Heart right ventricle (tissue), 16 donors: ENCODE measurements at places on chromosomes 5 and 9. TPM values are rescaled to one million over a fixed set of nuclear protein-coding genes. Genes with fewer than 3 reads are reported as not detected.

Gene PTGES
- total RNA-seq: 1.6 TPM

Gene TAF1L
- not detected for total RNA-seq

DNA sequence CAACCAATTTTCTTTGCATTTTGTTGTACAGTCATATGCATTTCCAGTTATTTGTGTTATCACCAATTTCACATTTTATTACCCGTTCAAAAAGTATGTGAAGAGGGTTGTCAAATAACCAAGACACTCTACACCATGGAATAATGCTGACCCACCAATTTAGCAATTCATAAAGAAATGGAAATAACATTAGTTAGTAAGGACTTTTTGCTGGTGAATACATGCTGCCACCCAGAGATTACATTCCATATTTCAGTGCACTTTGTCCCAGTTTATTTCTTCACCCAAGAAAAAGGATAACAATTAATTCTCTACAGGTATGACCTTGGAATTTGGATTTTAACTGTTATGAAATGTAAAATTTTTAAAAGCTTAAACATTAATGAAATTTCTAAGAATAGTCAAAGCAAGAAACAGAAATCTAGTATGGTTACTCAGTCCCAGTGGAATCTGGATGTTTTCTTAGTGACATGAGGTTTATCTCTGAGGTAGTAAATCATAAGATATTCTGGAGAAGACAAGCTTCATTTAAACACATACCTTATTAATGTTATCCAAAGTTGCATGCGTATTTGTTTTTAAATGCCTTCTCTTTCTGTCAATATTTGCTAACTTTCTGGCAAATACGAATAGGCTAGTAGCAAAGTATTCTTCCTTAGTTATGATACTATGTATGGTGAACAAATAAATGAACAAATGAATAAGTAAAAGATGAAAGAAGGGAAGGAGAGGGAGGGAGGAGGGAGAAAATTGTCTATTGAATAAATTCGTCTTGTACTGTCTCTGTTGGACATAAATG, 100.6 kb downstream of the CETN3 start:
- no peak for DNase-seq

DNA sequence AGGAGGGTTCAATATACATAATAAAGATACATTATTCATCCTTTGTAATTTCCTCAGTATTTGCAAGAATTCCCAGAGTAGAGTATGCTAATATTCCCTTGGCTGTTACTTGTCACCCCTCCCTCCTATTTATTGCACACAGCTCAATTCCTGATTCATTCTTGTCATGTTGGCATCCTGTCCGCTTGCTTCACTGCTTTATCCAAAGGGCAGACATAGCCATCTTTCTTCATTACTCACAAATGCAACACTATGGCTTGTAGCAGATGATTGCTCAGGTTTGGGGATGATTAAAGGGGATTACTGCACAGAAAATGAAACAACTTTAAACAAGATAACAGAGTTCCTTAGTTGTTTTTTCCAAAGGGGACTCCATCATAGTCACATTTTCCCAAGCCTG, 1.2 kb upstream of the IL33 start:
- DNase-seq: no peak

Gene CCDC180
- total RNA-seq: 3.0 TPM

DNA sequence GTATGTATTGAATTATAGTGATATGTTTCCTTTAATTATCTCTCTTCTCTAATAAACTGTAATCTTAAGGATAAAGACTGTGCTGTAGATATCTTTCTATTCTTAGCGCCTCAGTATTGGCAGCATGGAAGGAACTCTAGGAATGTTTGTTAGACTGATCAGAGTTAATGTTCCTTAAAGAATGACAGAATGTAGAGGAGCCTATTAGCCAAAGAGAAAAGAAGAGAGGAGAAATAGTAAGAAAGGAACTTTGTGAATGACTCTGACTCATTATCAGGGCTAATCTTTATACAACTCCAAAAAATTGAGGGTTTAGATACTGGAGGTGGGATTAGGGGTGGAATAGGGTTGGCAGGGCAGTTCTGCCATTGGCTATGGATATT, 59.0 kb upstream of the NUDT12 start:
- DNase-seq: no peak

Gene DMRTA1
- 0.89 TPM for total RNA-seq

DNA sequence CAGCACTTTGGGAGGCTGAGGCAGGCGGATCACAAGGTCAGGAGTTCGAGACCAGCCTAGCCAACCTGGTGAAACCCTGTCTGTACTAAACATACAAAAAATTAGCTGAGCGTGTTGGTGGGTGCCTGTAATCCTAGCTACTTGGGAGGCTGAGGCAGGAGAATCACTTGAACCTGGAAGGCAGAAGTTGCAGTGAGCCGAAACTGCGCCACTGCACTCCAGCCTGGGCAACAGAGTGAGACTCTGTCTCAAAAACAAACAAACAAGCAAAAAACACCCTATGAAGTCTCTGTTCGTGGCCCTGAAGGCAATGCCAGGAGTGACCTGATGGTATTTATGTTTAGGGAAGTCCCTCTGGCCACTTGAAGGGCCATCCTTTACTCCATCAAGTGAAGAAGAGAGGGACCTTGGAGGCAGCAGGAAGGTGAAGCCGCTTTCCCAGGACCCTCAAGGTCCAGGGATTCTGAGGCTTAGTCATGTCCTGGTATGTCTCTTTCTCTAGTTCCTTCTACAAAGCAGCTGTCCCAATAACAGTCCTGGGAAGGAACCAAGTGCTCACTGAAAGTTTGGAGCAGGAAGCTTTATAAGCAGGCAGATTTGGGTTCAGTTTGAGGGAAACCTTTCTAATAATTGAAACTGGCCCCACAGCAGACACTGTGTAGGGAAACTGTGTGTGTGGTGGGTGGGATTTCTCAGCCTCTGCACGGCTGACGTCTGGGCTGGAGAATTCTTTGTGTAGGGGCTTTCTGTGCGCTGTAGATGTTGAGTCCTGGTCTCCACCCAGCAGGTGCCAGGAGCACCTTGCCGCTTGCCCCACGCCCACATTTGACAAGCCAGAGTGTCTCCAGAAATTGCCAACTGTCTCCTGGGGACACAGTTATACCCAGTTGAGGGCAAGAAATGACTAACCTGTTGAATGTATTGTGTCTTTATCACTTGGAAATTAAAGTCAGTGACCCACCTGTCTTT, 12.5 kb downstream of the PHF2 start:
- DNase-seq: no peak

Gene PCDHA1
- not detected for total RNA-seq

DNA sequence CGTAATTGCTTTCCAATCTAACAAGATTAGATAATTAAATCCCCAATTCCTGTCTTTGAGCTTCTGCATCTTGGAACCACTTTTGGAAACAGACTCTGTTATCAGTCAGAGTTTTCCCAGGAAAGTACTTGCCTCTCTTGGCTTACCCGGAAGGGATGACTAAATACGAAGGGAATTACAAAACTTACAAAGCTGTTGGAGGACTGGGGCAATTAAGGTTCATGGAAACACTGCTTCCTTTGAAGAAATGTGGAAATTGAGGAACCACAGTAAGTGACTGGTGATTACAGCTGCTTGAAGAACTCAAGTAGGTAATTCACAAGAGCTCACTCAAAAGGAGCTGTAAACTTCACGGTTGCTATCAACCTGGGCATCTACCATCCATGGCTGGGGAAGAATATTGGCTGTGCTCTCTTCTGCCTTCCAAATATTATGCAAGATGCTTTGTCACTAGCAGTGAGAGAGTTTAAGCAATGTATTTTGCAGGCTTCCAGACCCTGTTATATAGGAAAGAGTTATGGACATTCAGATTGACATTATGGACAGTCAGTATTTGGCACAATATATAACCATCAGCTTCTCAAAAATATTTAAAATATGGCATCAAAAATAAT, 104.6 kb upstream of the MAN2A1 start:
- DNase-seq: no peak

- no peak for DNase-seq
These were observed 13.5 kb downstream of the BTNL9 start for GRCh38 chr5:181053488-181054121.

DNA sequence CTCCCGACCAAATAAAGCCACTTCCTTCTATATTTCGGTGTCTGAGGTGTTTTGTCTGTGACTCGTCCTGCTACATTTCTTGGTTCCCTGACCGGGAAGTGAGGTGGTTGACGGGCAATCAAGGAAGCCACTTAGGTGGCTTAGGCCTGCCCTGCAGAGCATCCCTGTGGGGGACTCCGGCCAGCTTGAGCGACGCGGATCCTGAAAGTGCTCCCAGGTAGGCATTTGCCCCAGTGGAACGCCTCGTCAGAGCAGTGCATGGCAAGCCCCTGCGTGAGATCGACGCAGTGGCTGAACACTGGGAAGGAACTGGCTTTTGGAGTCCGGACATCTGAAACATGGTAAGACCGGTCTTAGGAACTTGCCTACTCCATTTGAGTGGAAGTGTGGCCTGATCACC, 157.2 kb upstream of the COX7C start:
- DNase-seq: no peak

DNA sequence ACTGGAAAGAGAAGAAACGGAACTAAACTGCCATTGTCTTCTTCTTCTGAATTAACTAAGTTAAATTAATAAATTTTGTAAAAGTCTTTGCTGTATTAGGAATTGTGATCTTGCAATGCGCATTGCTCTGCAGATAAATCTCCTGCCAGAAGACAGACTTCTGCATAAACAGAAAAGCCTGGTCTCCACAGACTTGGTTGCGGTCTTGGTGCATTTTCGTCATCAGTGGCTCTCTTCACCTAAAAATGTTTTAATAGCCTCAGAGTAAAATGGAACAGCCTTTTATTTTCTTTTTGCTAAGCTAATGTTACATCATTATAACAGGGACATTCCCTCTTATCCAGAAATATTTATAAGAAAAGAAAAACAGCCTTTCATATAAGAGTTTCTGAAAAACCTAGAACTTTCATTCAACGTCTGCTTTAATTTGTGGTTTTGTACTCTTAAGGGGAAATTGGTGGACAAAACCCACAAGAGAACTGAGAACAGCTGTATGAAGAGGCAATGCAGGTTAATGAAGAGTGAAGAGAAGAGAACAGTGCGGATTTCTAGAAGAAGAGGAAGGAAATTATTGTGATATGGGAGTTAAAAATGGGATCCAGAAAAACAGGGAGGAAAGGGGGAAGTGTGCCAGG, 10.1 kb downstream of the IFNA5 start:
- DNase-seq: no peak

DNA sequence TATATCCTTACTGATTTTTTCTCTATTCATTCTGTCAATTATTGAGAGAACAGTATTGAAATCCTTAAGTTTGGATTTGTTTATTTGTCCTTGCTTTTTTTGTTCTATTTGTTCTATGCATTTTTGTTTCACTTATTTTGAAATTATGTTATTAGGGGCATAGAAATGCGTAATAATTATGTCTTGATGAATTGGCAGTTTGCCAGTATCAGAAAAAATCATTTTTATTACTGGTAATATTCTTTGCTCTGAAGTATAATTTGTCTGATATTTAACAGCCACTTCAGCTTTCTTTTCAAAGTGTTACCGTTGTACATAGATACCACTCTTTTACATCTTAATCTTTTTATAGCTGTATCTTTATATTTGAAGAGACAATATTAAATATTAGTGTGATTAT, 2090.9 kb upstream of the WWC1 start:
- DNase-seq: no peak

GRCh38 chr5:138752951-138753793, at the start of gene CTNNA1:
Gene CTNNA1 (plus strand): TSS chr5:138753425. CDS start chr5:138781925, 28,500 bp downstream.
- DNase-seq: peak; percentile 88

DNA sequence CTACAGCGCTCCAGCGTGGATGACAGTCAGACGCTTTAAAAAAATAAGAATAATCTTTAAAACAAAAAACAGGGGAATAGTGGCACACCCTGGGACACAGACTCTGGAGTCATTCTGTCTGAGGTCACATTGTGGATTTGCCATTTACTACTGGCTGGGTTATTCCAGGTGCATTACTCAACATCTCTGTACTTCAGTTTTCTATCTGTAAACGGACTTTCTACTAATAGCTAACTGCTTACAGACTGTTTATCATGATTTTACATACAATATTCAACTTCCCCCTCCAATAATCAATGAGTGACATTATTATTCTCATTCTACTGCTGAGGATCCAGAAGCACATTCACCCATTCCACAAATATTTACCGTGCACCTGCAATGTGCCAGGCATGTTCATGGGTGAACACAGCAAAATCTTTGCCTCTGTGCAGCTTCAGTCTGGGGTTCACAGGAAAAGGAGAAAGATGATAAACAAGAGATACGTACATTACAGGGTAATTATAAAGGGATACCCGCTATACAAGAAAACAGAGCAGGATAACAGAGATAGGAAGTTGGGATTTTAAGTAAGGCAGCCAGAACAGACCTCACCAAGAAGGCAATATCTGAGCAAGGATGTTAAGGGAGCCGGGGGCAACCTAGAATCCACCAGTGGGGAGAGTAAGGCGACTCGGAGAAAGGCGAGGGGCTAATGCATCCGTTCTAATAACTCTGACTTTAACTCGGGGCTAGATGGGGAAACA, 984 bp upstream of the RAD23B start:
- DNase-seq: no peak

GRCh38 chr5:102754767-102755431, at the start of gene PAM:
Gene PAM (plus strand): TSS chr5:102755305. CDS start chr5:102866196, 110,891 bp downstream.
- peak; percentile 84 for DNase-seq

GRCh38 chr9:116323012-116323411, 169.4 kb downstream of the PAPPA start:
- no peak for DNase-seq

Gene GARIN3
- not detected for total RNA-seq

GRCh38 chr5:81065492-81065891, 105.3 kb downstream of the RASGRF2 start:
- no peak for DNase-seq

Gene MEF2C
- 74.5 TPM for total RNA-seq

GRCh38 chr5:65924366-65925043, 1.9 kb upstream of the ERBIN start:
- no peak for DNase-seq

GRCh38 chr9:131398204-131398603, 4.3 kb downstream of the PRRC2B start:
- peak; percentile 19 for DNase-seq

Gene PCDHB12
- total RNA-seq: 0.84 TPM

DNA sequence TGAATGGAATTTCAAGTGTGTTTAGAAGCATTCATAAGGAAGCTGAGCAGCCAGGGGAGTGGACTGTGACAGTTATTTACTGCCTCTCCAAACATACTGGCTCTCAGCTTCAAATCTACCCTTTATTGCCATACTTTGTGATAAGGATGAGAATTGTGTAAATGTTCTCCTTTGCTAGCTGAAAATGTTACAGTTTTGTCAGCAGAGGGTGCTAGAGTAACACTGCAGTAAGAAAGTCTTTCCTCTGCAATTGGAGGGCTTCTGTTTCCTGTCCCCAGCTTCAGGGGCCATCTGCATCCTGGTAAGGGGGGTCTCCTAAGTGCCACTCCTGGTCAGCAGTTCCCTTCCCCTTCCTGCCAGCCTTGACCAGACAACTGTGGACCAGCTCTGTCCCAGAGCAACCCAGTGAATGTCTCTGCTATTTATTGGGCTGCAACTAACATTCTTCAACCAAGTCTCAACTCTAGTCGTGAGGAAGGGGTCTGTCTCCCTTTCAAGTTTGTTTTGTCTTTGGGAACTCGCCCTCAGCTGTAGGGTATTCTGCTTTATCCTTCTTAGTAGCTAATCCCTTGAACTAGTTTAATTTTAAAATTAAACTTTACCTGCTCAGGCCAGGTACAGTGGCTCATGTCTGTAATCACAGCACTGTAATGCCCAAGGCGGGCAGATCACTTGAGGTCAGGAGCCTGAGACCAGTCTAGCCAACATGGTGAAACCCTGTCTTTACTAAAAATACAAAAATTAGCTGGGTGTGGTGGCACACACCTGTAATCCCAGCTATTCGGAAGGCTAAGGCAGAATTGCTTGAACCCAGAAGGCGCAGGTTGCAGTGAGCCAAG, 45.3 kb downstream of the RAPGEF6 start:
- DNase-seq: no peak
